ENCODE measurements at places on chromosomes 5 and 9.

DNA sequence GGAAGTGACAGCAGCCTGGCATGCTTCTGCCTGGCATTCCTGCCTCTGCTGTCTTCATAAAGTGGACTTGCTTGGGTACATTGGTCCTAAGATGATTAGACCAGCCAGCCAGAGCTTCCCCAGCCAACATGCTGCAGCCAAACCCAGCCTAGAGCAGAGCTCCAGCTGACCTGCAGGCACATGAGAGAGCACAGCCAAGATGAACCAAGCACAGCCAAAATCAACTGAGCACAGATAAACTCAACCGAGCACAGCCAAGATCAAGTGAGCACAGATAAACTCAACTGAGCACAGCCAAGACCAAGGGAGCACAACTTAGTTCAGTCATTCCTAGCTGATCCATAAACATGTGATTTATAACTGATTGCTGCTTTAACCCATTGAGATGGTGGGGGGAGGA lies 266.5 kb downstream of the MSX2 start:
- no peak for DNase-seq

- no peak for DNase-seq
Observed at GRCh38 chr5:148882332-148882731, 55.9 kb downstream of the ADRB2 start.

GRCh38 chr5:142204219-142204618 lies 95.6 kb downstream of the NDFIP1 start:
- no peak for DNase-seq

- DNase-seq: no peak
Observed at GRCh38 chr5:176497852-176498251, 39.4 kb downstream of the RNF44 start.

DNA sequence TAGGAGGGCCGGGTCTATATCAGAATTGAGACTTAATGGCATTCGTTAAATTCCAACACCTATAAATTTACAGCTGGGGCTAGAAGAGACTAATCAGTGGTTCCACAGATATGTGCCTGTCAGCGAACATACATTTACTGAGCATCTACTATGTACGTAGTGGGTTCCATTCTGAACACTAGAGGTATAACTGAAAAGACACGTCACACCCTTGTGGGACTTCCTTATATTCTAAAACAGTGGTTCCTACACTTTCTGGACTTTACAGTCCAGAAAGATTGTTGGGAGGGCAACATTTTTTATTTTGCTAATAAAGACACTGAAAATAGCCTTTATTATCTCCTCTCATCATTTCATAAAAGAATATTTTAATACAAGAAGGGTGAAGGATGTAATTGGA lies 140.5 kb downstream of the SCAMP1 start:
- no peak for DNase-seq

DNA sequence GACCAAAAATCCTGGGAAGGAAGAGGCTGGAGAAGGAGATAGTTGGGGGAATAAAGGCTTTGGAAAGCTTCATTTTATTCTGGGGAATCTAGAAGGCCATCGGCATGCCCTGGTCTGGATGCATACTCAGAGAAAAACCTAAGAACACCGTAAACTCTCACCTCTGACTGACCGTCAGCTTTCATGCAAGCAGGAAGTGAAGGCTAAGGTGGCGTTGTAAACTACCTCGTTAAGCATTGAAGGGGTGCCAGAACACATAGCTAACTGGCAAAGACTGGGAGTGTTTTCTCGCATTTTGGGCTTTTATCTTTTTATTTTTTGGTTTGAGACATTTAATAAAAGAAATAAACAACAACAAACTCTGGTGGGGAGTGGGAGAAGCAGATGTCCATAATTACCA lies 2.6 kb upstream of the SLC38A9 start:
- DNase-seq: no peak

GRCh38 chr5:179954434-179954833 lies 46.7 kb upstream of the TBC1D9B start:
- no peak for DNase-seq

DNA sequence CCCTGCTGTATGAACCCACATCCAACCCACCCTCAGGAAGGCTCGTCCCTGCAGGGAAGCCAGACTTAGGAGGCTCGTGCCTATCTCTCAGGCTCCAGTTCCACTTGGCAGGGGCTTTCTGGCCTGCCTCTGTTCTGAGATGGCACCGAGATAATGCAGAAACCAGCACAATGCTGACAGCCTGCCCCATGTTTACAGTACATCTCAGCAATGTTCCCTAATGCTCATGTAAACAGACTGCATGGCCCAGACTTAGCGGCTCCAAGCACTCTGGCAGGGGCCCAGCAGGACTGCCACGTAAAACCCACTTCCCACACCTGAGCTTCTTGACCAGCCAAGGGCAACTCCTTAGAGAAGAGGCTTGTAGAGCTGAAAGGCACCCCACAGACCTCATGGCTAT lies 499.5 kb upstream of the BRINP1 start:
- DNase-seq: no peak

DNA sequence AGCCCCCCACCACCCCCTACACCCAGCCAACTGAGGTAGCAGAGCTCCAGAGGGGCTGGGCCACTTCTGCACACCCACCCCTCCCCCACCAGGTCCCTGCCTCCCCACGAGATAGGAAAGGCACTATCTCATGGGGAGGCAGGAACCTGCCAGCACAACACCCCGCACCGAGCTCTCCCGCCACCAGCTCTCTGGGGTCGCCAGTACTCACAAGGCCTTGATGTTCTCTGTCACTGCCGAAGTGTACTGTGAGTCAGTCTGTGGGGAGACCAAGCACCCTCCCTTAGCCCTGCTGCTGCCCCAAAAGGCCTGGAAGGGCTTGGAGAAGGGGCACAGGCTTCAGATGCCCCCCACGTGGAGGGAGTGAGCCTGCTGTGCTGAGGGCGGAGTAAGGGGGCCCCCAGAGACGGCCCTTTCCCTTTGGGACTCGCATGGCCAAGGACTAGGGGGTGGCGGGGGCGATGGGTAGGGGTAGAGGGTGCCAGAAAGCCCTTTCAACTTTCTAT lies 5.9 kb downstream of the MGAT4B start:
- no peak for DNase-seq

DNA sequence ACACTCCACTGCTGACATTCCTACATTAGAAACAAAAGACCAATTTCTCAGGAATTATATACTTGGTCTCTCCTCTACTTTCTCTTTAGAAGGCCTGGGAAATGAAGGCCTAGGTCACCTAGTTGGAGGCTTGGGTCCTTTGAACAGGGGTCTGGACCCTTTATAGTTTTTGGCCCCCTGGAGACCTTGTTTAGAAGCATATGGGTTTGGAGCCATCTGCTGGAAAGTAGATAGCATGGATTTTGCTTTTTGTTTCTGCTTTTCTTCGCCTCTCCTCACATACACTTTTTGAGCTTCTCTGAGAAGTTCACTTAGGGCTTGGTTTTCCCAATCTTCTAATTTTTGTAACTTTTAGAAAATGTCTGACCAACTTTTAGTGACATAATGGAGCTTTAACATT lies 67.1 kb upstream of the CDK20 start:
- no peak for DNase-seq

DNA sequence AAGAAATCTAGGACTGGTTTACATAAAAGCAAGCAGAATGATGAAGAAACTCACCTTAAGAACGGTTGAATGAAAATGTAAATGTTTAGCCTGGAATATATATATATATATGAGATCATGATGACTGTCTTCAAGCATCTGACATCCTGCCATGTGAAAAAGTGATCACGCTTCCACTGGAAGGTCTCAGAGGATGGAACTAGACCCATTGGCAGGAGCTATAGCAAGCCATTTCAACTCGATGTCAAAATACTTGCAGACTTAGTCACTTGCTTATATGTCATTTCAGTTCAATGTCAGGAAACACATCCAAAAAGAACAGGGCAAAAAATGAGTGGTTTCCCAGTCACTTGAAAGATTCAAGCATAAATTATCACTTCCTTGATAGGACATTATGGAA lies 22.2 kb upstream of the TMEM161B start:
- no peak for DNase-seq

- no peak for DNase-seq
Observed at GRCh38 chr5:88743231-88743834, 139.7 kb downstream of the MEF2C start.

- no peak for DNase-seq
Observed at GRCh38 chr9:73269430-73270101, 117.9 kb downstream of the ANXA1 start.

- no peak for DNase-seq
Observed at GRCh38 chr5:78509884-78510769, 138.4 kb downstream of the LHFPL2 start.

- DNase-seq: no peak
Observed at GRCh38 chr5:38379350-38379937, 121.1 kb downstream of the EGFLAM start.

- no peak for DNase-seq
Observed at GRCh38 chr5:10885026-10885425, 124.0 kb upstream of the DAP start.

DNA sequence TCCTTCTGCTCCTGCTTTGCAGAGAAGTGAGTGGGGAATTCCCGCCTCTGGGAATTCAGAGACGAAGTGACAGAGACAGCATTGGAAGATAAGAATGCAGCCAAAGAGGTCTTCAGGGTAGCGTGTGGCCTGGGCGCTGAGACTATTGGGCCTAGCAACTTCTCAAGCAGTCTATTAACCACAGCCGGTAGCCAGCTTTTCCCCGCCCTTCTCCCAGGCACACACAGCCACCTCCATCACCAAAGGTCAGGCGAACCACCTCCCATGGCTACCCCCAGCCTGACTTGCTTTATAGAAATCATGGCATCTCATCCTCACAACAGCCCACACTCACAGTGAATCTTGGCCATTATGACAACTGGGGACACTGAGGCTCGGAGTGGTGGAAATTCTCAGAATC lies 124.2 kb downstream of the KCNIP1 start:
- DNase-seq: no peak

DNA sequence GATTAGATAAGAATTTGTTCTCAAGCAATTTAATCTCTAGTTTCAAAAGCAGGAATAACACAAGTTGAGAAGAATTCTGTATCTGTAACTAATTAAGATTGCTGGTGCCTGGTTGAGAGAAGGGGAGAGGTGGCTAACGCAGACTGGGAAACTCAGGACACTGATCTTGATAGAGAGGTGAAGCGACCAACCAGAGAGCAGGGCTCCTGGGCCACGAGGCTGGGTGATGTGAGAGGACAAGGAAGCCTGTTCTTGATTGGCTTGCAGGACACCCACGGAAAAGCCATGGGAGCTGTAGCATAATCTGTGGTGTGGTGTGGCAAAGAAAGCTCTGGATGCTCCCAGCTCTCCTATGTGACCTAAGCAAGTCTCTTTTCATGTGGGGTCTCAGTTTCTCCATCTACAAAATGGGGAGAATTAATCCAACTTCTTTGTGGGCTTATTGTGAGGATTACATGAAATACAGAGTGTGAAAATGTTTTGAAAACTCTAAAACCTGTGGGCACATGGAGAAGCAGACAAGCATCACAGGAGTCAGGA lies 594.1 kb upstream of the BRINP1 start:
- DNase-seq: no peak

DNA sequence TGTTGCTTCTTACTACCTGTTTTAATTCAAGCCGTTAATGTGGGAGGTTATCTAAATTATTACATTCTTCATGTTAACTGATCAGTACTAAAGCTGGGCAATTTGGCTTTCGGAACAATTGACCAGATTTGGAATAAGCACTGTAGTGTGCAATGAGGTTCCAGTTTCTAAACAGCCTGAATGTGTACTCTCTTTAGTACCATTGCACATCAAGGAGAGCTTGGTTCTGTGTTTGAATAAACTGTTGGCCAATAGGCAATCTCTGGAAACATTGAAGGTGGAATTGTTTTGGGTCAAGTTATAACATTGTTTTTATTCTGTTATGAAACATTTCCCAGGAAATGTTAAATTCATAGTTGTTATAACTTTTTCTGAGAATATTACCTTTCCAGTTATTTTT lies 105.2 kb downstream of the PBX3 start:
- DNase-seq: no peak

GRCh38 chr9:85534340-85534739 lies 207.4 kb downstream of the AGTPBP1 start:
- no peak for DNase-seq
